ENCODE measurements at places on chromosomes 7 and 10. TPM values are rescaled to one million over a fixed set of nuclear protein-coding genes. Genes with fewer than 3 reads are reported as not detected.

DNA sequence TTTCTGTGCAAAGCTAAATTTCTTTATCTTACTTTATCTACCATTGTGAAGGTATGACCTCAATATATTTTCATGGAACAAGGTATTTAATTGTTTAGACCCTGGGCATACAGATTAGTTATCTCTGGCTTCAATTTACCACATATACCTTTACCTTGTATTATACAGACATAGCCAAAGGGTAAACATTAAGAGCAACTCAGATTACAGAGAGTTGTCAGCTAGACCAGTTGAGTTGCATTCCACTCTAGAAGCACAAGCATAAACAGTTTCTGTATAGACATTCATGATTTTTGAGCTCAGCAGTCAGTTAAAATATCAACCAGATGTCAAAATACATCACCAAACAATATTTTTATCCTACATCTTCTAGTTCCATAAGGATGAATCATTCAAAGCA is 857.3 kb upstream of the ZWINT start:
- no peaks in the 10 kb centered on the region for H3K27me3 ChIP-seq
- no peak overlapping the region for H3K4me3 ChIP-seq
- no peaks in the 10 kb centered on the region for H3K36me3 ChIP-seq
- no peaks in the 10 kb centered on the region for H3K4me1 ChIP-seq
- no peak for DNase-seq

DNA sequence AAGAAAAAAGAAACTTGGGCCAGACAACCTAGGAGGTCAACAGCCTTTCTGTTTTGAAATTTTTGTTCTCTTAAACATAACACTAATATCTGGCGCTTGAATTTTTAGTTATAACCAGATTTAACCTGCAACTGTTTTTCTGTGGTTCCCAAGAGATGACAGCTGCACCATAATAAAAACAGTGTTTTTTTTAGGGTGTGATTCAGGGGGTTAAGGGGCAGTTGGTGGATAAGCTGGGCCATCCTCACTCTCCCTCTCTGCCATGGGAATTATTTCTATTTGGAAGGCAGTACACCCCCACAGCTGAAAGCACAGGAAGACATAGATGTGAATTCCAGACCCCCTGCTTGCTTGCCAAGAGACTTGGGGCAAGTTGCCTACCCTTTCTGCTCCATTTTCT is 20.1 kb upstream of the TM9SF3 start:
- peaks cover 4% of the 10 kb centered on the region for H3K4me1 ChIP-seq
- H3K27ac ChIP-seq = no peak overlapping the region
- no peaks in the 10 kb centered on the region for H3K27me3 ChIP-seq
- H3K36me3 ChIP-seq = no peaks in the 10 kb centered on the region
- H3K4me3 ChIP-seq = no peak overlapping the region
- no peak for DNase-seq

GRCh38 chr7:127525866-127526480 is 59.4 kb downstream of the GCC1 start:
- H3K4me3 ChIP-seq = no peak overlapping the region
- peaks cover 2% of the 10 kb centered on the region for H3K36me3 ChIP-seq
- H3K27ac ChIP-seq = no peak overlapping the region
- H3K4me1 ChIP-seq = no peaks in the 10 kb centered on the region
- DNase-seq = no peak

GRCh38 chr10:28925121-28925663 is 247.9 kb downstream of the BAMBI start:
- H3K27me3 ChIP-seq = peaks cover 5% of the 10 kb centered on the region
- no peak overlapping the region for H3K4me3 ChIP-seq
- H3K4me1 ChIP-seq = no peaks in the 10 kb centered on the region
- DNase-seq = no peak

DNA sequence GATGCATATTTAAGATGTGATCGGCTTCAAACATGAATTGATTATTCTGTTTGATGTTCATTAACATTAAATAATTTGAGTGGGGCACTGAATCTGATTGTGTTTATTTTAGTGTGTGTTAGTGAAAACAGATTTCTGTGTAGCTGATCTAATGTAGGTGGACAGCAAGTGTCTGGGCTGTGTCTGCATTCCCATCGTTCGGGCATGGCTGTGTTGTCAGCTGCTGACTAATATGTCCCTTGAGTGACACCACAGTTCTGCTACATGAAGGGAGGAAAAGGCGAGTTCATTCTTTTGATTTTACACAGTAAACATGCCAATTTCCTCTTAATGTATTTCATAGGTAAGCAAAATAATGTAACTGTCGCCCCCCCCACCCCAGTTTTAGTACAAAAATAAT is 203.0 kb downstream of the CNTNAP2 start:
- no peaks in the 10 kb centered on the region for H3K36me3 ChIP-seq
- H3K27me3 ChIP-seq = no peaks in the 10 kb centered on the region
- H3K4me1 ChIP-seq = no peaks in the 10 kb centered on the region
- H3K4me3 ChIP-seq = no peak overlapping the region
- no peak overlapping the region for H3K27ac ChIP-seq
- no peak for DNase-seq

DNA sequence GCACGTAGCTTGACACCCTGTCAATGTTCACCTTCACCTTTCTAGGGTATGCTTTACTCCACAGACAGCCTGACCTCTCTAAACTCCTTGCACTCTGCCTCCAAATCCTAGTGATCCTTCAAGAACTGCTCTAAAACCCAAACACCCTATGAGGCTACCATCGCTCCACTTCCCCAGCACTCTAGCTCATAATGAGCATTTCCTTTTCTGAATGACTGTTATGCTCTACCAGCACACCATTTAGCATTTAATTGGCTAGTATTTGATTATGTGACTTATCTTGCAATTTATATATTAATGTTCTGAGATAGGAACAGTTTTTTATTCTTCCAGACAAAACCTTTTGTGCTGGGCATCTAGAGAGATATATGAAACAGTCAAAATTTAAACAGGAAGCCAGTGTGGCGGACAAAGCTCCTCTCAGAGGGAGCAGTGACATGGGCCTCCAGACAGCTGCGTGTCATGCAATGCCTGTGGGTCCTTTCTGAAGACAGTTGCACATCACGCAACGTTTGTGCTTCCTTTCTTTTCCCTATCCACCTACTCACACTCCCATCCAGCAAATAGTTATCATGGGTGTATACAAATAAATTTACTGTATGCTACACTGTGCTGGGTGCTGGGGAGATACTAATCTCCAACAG is 86.3 kb downstream of the ALOX5 start:
- H3K36me3 ChIP-seq = peaks cover 21% of the 10 kb centered on the region
- no peak overlapping the region for H3K4me3 ChIP-seq
- DNase-seq = no peak
- H3K27ac ChIP-seq = no peak overlapping the region

TCF7L2 gene
- 0.71 TPM for total RNA-seq

TEX47 gene
- total RNA-seq = not detected

PALD1 gene
- 0.41 TPM for total RNA-seq

CHN2 gene
- total RNA-seq = 0.53 TPM
